ENCODE measurements at places on chromosomes 3 and 15.

GRCh38 chr3:107739227-107739626 lies 216.5 kb downstream of the BBX start:
- DNase-seq, result no peak

DNA sequence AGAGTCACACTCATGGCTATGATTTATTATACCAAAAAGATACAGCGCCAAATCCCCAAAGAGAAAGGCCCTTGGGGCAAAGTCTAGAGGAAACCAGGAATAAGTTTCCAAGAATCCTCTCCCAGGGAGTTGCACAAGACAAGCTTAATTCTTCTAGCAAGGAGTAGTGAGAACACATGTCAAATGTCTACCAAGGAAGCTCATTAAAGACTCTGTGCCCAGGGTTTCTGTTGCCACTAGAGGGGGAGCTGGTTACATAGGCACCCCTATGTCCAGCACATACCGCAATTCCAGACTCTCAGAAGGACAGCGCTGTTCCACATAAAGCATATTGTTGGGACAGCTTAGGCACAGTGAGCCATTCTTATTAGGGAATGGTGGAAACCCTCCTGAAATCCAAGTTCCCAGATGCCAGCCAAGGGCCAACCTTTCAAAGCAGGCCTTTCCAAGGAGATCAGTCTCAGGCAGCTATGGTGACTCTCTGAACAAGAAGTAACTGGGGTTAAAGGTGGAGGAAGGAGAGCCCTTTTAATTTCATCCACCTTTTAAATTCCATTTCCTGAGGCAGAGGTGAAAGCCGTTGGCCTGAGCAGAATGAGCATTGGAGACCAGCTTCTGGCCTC lies 194.2 kb downstream of the UACA start:
- no peak for DNase-seq

DNA sequence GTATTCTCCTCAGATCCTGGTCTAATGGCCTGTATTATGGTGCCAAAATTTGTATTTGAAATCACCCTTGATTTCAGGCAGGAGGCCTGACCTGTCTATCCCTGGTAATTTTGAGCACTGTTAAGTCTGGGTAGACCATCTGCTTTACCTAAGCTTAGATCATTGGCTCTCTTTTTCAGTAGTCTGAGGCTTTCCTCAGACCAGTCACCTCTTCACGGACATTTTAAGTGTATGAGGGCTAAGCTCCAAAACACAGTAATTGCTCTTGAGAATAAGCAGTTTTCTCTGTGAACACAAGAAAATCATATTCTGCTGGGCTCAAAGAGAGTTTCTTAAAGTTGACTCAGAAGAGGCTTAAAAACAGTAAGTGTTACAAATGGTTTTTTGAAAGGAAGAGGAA lies 92.0 kb upstream of the SAMMSON start:
- DNase-seq, result no peak

GRCh38 chr3:144480416-144480919 lies 508.8 kb downstream of the DIPK2A start:
- no peak for DNase-seq

- no peak for DNase-seq
These were observed 39.1 kb upstream of the TM4SF19 start for GRCh38 chr3:196377321-196377720.

DNA sequence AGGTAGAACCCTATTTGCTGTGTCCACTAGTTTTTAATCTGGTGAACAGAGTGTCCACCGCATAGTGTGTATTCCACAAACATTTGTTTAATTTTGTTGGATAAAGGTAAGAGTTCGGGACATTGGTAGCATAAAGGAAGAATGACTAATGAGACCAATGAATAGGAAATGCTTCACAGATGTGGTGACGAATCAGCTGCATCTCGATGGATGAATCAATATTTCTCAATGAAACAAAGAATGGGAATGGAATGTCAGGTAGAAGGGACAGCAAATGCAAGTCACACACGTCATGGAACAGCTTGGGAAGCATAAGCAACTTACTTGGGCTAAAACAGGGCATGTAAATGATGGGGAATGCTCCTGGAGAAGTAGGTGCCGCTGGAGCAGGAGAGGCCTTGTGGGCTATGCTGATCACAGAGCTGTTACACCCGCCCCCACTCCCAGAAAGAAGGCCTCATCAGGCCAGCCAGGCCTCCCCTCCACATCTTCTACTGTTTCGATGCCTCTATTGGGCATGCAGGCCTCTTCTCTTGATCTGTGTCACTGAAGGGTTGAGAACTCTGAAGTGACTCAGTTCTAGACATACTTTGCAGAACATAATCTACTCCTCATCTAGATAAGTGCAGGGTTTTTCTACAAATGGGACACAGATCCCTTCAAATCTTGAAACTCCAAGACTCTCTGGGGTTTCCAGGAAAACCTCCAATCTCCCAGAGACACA lies 120.0 kb upstream of the GADL1 start:
- no peak for DNase-seq

- peak; percentile 28 for DNase-seq
These were observed 29.4 kb downstream of the LYSMD4 start for GRCh38 chr15:99703603-99704443.

GRCh38 chr15:98646546-98647025 lies 1.8 kb upstream of the IGF1R start:
- DNase-seq, result no peak

DNA sequence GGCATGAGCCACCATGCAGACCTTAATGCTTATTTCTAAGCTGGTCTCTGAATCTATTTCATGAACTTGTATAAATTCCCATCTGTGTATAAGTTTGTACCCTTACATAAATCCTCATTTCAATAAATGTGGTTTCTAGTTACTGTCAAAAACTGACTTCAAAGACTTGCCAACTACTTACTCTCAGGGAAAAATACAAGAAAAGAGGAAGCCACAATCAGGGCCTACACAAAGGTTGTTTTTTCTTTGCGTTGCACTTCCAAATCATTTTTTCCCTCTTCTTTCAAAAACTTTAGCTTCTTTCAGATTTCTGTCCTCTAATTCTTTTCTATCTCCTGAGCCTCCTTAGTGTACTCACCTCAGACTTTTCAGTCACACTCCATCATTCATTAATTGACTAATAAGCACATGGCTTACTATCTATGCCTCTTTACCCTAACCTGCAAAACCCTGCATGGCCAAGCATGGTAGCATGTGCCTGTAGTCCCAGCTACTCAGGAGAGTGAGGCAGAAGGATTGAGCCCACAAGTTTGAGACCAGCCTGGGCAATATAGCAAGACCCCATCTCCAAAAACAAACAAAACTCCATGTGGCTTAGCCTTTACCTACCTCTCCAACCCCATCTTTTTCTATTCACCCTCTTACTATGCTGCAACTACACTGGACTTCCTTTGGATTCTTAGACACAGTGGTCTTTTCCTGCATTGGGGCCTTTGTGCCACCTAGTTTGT lies 37.7 kb downstream of the BUB1B start:
- no peak for DNase-seq

GRCh38 chr15:58446521-58446920 lies 14.7 kb downstream of the LIPC start:
- no peak for DNase-seq

- DNase-seq, result no peak
These were observed 25.7 kb downstream of the ATOSA start for GRCh38 chr15:52653431-52653964.

- peak; percentile 36 for DNase-seq
These were observed 52.6 kb downstream of the NMD3 start for GRCh38 chr3:161273589-161274218.

DNA sequence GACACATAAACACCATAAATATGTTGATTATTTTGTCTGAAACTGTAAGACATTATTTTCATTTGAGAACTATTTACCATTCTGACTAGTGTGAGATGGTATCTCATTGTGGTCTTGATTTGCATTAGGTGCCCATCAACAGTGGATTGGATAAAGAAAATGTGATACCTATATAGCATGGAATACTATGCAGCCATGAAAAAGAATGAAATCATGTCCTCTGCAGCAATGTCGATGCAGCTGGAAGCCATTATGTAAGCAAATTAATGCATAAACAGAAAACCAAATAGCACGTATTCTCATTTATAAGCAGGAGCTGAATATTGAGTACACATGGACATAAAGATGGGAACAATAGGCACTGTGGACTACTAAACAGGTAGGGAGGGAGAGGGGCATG lies 258.7 kb upstream of the TPRG1 start:
- no peak for DNase-seq

DNA sequence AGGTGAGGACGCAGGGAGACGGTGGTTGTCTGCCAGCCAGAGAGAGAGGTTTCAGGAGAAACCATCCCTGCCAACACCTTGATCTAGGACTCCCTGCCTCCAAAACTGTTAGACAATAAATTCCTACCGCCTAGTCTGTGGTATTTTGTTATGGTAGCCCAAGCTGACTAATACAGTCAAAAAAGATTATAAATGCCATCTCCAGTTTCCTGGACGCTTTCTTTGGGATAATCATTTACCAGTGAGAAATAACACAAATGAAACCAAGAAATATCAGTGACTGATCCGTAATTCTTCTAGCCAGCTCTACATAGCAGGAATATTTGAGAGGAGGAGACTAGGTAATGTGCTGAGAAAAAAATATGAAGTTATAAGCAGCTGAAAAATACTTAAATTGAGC lies 707.8 kb upstream of the LMCD1 start:
- DNase-seq, result no peak

- DNase-seq, result peak; percentile 49
These were observed 10.5 kb upstream of the EIF4A2 start for GRCh38 chr3:186772701-186773417.

GRCh38 chr3:5005367-5005766 lies 26.1 kb downstream of the BHLHE40 start:
- DNase-seq, result no peak

Measured in central memory CD4-positive, alpha-beta T cell (primary cell).